Activated CD4-positive, alpha-beta T cell treated with anti-CD3 and anti-CD28 coated beads, Interleukin-2, amount 10 ng/mL, durations not matched to agents 24 days and 14 days (primary cell): ENCODE measurements at places on chromosomes 13 and 19.

DNA sequence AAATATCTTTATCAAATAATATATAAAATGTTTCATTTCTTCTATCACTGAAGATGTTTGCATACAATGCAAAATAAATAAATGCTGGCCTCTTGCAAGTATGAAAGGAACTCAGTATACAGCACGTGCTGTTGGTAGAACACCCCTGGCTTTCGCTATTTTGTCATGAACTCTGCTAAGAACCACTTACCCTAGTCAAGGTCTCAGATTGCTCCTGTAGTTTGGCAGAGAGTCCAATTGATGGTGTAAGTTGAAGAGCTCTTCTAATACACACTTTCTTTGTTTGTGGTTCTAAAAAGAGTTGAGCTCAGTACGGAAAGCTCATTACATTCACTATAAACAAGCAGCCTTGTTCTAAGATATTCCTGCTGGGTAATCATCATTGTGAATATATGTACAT is 1258.9 kb downstream of the EFNB2 start:
- no peak for DNase-seq

- no peak for DNase-seq
Measured at GRCh38 chr19:4709440-4710280, 14.0 kb downstream of the DPP9 start.

DNA sequence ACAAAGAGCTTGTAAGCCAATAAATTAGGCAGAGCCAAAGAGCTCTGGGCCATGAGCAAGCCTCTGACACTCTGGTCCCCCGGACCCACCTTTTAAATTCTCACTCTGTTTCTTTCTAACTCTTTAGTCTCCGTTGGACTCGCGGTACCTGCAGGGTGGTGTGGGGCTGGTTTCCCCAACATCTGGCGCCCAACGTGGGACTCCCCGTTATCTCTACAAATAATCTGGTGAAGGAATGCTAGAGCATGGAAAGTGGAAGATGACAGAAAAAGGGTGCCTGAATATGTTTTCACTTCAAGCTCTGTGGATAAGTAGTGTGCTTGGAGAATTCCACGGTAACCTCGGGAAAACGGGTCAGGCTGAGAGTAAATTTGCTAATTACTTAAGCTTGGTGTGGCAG is 36.5 kb upstream of the CYP2B6 start:
- no peak for DNase-seq

DNA sequence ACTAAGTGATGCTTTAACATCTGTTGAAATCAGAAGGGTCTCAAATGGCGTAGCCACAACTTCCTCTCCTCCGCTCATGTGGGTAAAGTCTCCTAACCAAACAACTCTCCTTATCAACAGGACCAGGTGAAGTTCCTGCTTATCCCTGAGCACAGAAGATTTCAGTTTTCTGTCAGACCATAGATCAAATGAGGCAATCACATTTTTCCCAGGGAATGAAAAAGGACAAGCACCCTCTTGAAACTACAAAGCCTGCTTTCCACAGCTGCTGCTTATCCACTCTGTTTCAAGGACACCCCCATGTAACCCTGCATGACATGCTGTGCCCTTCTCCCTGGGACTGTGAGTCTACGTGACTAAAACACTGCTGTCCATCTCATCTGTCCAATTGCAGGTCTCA is 788.3 kb upstream of the SLITRK5 start:
- DNase-seq, result no peak

DNA sequence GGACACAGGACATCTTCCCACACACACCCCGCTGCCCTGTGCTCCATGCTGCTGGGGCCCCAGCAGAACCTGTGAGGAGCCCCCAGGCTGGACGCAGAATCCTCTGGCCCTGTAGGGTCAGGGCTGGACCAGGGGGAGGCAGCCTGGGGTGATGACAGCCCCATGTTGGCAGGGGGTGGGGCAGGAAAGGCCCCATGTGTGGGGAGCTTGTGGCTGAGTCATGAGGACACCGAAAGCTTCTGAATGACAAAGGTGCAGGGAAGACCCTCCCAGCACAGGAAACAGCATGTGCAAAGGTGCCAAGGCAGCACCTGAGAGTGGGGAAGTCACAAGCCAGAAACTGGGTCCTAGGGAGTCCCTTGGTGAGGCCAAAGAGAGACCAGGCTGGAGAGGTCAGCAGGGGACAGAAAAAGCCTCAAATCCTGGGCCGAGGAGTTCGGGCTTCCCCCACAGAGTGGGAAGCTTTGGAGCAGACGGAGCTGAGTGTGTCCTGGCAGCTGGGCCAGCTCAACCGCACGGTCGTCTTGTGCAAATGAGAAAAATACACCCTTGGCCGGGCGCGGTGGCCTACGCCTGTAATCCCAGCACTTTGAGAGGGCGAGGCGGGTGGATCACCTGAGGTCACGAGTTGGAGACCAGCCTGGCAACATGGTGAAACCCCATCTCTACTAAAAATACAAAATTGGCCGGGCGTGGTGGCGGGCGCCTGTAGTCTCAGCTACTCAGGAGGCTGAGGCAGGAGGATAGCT is 17.5 kb downstream of the ATP8B3 start:
- no peak for DNase-seq

DNA sequence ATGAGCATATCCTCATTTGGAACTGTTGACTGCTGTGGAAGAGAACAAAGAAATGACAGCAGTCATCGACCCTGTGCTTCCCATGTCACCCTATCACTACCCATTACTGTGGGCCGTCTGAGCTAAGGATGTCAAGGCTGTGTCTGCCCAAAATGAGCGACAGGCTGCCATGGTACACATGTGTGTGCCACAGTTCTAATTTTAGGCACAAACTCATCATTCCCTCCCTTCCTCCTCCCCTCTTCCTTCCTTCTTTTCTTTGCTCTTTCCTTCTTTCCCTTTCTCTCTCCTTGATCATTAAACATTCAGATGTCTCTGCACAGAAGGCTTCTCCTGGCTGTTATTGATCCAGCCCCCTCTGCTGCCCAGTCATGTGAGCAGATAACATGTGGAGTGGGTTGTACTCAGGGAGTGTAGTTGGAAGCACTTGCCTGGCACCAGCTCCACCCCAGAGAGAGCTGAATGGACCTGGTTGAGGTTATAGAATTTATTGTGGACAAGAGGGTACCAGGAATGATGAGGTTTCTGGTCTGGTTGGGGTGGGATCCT is 6.3 kb downstream of the FGF9 start:
- no peak for DNase-seq

- no peak for DNase-seq
Measured at GRCh38 chr13:77865622-77866021, 53.0 kb downstream of the EDNRB start.
